ENCODE measurements at places on chromosomes 6 and 20.

- no peak for DNase-seq
Measured at GRCh38 chr20:49724408-49725223, 10.9 kb upstream of the B4GALT5 start.

GRCh38 chr6:156980948-156981347, 203.8 kb downstream of the ARID1B start:
- no peak for DNase-seq

- no peak for DNase-seq
Measured at GRCh38 chr20:37526238-37526838, 1.3 kb downstream of the BLCAP start.

DNA sequence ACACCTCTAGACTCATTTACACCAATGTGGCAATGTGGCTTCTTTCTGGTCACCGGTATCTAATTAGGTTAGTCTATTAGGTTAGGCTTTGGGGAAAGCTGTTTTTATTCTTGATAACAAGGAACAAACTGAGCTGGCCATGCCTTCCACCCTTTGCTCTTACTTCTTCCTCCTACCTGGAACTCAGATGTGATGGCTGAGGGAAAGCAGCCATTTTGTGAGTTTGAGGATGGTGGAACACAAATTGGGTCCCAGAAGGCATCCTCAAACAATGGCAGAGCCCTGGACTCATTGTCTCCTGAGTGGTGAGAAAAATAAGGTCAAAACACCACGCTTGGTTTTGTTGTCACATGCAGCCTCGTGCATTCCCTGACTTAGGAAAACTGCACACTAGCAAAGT, 7.7 kb downstream of the CDH4 start:
- DNase-seq = no peak

DNA sequence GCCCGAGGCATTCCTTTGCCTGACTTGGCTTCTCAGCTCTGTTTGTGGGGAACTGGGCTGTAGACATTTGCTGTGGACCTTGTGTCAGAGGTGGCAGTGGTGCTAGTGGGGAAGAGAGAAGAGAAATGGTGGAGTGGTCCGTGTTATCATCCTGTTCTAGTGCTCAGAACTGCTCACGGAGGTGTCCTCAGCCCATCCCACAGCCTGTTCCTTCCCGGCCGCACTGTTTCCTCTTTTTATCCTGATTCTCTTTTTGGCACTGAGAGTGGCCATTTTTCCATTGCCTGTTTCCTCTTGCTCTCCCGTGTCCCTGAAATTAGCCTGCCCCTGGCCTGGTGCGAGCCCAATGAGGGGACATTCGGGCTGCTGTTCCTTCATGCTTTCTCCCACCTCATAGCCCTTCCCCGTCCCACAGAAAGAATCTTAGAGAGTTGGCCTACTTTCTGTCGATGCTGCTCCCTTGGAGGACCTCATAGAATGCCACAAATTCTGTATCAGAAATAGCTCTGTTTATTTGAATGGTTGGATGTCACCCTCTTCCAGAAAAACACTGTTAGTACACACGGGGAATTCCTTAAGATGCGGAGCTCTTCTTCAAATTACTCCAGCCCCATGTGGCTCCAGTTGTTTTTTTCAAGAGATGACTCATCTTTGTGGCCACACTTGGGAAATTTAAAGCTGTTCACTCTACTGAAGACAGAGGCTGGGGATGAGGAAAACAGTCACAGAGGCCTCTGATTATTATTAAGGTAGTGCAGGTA, 26.1 kb downstream of the FARS2 start:
- DNase-seq = no peak

GRCh38 chr6:1763404-1763803, 153.7 kb downstream of the FOXC1 start:
- no peak for DNase-seq

- no peak for DNase-seq
Measured at GRCh38 chr6:109480993-109481480, 2.0 kb downstream of the ZBTB24 start.

DNA sequence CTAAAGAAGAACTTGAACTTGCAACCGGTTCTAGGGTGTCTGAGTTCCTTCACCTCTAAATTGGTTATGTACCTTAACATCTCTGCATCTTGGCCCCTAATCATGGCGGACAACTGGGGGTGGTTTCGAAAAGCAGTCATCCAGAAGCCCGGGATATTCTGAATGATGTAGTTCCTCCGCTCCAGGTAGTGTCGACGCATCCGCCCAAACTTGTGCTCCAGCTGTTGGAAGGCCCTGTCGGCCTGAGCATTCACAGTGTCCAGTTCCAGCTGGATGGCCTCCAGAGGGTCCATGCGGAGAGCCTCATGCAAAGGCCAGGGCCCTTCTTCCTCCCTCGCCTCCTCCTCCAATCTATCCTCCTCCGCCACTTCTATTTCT, 887 bp downstream of the TSPYL1 start:
- peak; percentile 13 for DNase-seq
